ENCODE measurements at places on chromosomes 13 and 19.

GRCh38 chr19:48152551-48152950 is 17.6 kb downstream of the LIG1 start:
- peak; percentile 57 for DNase-seq

DNA sequence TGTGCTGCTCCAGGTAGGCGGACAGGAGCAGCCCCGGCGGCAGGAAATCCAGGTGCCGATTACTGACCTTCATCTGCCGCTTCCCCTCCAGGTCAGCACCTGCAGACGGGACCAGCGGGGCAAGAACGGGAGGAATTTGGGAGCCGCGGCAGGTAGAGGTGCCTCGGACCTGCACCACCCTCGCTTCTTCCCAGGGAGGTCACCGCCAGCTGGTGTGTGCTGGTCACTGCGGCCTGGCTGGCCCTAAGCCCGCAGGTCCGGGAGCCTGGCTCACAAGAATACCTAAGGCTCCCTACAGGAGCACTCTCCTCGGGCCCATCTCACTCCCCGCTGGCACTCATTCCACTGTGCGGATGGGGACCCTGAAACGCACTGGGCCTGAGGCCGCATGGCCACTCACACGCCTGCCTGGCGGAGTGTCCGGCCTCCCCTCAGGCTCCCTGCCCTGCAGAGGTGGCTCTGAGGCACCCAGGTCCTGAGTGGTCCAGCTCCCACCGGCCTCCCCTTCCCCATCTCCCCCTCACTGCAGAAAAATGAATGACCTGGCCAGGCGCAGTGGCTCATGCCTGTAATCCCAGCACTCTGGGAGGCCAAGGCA is 4.3 kb downstream of the RNU6-9 start:
- DNase-seq, result no peak

DNA sequence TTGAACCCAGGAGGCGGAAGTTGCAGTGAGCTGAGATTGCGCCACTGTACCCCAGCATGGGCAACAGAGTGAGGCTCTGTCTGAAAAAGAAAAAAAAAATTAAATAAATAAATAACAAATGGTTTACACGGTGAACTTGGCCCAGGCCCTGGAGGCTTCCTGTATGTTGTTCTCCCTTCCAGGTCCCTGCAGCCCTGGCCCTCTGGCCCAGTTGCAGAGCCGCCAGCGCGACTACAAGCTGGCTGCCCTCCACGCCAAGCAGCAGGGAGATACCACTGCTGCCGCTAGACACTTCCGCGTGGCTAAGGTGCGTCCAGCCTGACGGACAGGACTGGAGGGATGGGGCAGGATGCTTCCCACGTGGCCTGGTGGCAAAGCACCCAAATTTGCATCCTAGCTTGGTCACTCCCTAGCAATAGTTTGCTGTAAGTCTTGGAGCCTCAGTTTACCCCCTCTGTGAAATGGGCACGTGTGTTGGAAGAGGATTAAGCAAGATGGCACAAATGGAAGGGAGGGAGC is 11.9 kb downstream of the CC2D1A start:
- no peak for DNase-seq

DNA sequence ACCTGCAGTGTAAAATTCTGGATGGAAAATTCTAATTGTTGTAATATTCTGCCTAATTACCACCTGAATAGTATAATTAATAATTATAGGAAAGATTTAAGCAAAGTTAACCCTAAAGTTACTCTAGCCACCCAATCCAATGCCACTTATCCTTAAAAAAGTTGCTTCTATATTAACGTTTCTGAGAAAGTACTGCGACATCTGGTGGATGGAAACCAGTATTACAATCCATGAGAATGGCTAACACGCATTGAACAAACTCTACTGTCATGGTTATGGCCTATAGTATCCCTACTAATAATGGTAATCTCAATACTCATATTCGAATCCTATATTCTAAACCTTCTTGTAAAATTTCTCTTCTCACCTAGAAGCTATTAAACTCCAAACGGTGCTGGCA is 1551.8 kb downstream of the SLITRK1 start:
- no peak for DNase-seq

- no peak for DNase-seq
Measured at GRCh38 chr13:98285317-98285716, 108.2 kb upstream of the RNF113B start.

- DNase-seq, result no peak
Measured at GRCh38 chr19:38463365-38463764, 29.9 kb downstream of the RYR1 start.

- no peak for DNase-seq
Measured at GRCh38 chr13:39692660-39693438, 37.4 kb downstream of the COG6 start.

- no peak for DNase-seq
Measured at GRCh38 chr13:24740014-24740890, 23.7 kb upstream of the RNF17 start.

DNA sequence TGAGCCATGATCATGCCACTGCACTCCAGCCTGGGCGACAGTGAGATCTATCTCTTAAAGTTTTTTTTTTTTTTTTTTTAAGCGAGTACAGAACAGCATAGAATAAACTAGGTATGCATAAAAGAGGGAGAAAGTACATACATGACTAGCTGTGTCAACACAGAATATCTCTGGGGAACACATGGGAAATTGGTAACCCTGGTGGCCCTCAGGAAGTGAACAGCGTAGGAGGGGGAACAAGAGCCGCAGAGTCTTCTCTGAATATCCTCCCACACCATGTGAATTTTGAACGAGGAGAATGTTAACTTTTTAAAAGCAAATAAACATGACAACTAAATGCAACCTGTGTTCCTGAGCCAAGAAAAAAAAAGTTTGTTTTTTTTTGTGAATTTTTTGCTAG is 15.2 kb downstream of the PHLDB3 start:
- DNase-seq, result no peak

DNA sequence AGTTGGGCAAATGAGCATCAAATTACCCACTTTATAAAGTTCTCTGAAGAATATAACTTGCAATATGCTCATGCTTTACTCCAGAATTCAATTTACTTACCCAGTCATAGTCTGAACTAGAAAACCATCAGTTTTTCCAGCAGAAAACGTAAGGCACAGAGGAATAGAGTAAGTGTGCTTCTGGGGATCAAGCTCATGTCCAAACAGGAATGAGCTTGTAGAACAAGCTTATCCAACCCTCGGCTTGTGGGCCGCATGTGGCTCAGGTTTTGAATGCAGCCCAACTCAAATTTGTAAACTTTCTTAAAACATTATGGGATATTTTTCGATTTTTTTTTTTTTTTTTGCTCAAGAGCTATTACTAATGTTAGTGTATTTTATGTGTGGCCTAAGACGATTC is 308.5 kb upstream of the KLF12 start:
- DNase-seq, result no peak

- DNase-seq, result no peak
Measured at GRCh38 chr13:106417467-106418110, 117.9 kb downstream of the EFNB2 start.

Data from activated T-helper 9 cell treated with anti-CD3 and anti-CD28 coated beads, Interleukin-2, amount 50 U/mL, for 16 hours (primary cell).